AML-193 (cell line): ENCODE measurements at places on chromosomes 1 and 21.

DNA sequence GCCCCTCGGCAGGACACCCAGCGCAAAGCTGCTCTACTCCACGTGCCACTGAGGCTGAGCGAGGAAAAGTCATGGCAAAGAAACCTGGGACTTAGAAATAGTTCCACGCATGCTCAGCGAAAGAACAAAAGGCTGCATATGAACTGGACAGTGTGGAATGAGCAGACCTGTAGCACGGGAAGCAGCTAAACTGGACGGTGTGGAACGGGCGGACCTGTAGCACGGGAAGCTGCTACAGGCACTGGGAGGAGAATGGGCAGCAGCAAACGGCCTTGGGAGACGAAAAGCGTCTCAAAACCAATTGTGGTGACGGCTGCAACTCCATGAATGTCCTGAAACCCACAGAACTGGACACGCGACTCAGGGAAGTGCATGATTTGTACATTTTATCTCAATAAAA lies 15.6 kb downstream of the SSU72 start:
- DNase-seq, result no peak

- DNase-seq, result no peak
Observed at GRCh38 chr1:184929711-184930202, 44.6 kb downstream of the NIBAN1 start.

- DNase-seq, result peak; percentile 49
Observed at GRCh38 chr21:35616090-35616489, 444.2 kb downstream of the SETD4 start.

DNA sequence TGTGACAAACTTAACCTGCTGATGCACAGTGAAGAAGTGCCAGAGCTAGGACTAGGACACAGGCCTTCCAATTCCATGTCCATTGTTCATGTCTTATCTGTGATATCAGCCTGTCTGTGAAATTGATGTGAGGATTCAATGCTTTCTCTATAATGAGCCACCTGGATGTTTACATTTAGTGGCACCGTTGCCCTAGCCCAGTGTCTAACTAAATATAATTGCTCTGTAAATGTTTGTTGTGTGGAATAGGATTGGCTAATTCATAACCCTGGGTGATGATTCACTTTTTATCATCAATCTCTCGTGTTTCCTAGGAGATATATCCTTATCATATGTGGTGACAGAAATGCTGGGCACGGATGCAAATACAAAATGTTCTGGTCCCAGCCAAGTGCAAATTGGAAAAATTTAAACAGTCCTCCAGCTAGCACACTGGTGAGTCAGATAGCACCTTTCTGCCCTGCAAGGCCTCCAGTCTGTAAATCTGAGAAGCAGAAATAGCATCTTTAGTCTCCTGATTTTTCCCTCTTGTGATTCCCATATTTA lies 46.9 kb upstream of the GNG12 start:
- DNase-seq, result no peak

DNA sequence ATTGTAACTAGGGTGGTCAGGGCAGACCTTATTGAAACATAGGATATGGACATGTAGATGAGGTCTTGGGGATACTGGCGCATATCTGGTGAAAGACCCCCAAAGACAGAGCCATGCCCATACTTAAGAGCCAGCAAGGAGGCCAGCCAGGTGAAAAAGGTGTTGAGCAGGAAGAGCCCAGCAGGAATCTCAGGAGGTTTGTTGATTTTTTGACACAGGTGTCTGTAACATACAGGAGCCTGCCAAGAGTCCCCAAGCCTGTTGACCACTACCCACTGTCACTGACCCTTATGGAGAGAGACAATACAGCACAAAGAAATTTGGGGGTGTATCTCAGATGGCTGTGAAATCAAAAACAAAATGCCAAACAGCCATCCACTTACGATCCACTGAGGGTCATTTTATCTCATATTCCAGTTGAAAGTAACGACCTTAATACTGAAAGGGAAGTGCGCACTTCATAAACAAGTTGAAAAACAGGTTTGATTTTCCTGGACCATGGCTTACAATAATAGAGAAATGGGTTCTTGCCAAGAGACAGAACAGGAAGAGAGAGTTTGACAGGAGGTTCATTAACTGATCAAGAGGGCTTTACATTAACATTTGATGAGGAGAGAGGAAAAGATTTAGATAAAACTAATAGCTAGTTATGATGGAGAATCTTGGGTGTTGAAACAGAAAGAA lies 163.6 kb downstream of the GLUL start:
- no peak for DNase-seq
